ENCODE measurements at places on chromosomes 5 and 9. TPM values are rescaled to one million over a fixed set of nuclear protein-coding genes. Genes with fewer than 3 reads are reported as not detected.

The SNCB gene
- total RNA-seq, result 0.77 TPM

DNA sequence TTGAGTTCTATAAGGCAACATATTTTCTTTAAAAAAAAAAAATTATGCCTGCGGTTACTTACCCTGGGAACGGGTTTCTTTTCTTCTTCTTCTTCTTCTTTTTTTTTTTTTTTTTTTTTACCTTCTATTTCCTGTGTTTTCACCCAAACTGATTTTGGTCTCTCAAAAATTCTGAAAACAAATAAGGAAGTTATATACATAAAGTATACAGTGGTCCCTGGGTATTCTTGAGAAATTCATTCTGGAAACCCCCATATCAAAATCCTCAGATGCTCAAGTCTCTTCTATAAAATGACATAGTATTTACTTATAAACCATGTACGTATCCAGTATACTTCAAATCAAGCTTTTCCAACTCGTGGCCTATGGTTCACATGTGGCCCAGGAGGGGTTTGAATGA, 326.7 kb downstream of the MAT2B start:
- DNase-seq, result no peak
- H3K4me3 ChIP-seq, result no peak overlapping the region
- no peaks in the 10 kb centered on the region for H3K4me1 ChIP-seq
- no peaks in the 10 kb centered on the region for H3K36me3 ChIP-seq
- no peak overlapping the region for H3K27ac ChIP-seq

DNA sequence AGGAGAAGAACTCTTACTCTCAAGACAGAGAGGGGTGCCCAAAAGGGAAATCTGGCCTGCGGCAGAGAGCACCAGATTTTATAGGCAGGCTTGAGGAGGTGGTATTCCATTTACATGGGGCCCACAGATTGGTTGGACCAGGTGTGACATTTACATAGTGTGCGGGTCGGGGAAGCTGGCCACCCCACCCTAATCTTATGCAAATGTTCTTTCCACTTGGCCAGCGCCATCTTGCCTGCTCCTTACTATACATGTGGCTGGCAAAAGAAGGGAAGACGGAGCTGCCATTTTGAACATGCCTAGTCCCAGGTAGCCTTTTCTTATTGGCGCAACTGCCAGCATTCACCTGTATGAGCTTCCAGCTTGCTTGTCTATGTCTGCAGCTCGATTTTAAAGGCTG, 34.8 kb downstream of the PLEKHG4B start:
- H3K27me3 ChIP-seq, result no peaks in the 10 kb centered on the region
- DNase-seq, result no peak
- no peak overlapping the region for H3K27ac ChIP-seq
- H3K4me1 ChIP-seq, result no peaks in the 10 kb centered on the region

The ZBED3 gene
- total RNA-seq, result 6.8 TPM

DNA sequence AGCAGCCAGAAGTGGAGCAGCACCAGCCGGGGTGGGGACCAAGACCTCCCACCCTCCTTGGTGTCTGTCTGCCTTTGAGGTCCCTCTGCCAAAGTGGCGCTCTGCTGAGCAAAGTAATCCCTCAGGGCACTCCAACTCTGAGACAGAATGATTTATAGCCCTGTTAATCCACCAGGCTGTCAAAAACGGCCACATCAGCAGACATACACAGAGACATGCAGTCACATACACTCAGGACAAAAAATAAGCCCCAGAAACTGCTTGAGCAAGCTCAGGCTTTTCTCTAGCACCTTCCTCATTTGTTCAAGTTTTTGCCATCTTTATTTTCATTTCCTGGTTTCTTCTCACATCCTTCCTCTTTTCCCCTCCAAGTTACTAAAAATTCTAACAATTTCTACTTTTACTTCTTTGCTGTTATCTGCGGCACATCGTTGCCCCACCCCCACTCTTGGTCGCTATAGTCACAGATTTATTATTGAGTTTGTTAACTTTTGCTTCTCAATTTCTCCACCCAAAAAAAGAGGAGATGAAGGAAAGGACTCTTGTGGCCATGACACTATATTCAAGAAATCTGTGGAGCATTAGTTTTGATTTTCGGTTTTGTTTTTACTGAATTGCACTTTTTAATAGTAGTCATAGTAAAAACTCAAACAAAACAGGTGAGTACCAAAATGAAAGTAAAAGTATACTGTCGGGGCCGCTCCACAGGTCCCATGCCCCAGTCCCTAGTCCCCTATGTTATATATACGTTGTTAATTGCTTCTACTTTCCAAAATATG, 17.4 kb upstream of the ADRB2 start:
- no peak for DNase-seq
- no peaks in the 10 kb centered on the region for H3K27me3 ChIP-seq
- no peaks in the 10 kb centered on the region for H3K36me3 ChIP-seq
- peak overlapping the region; percentile 15 for H3K27ac ChIP-seq

GRCh38 chr9:89664896-89665329, 60.1 kb downstream of the GADD45G start:
- no peak for DNase-seq
- no peaks in the 10 kb centered on the region for H3K27me3 ChIP-seq
- no peak overlapping the region for H3K27ac ChIP-seq
- H3K4me1 ChIP-seq, result no peaks in the 10 kb centered on the region
- no peaks in the 10 kb centered on the region for H3K36me3 ChIP-seq

DNA sequence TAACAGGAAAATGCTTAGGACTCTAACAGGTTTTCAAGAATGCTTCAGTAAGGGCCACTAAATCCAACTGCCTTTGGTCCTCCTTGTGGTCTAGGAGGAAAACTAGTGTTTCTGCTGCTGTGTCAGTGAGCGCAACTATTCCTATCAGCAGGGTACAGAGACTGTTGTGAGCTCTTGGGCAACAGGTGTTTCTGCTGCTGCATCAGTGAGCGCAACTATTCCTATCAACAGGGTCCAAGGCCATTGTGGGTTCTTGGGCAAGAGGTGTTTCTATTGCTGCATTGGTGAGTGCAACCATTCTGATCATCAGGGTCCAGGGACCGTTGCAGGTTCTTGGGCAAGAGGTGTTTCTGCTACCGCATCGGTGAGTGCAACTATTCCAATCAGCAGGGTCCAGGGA, 256.3 kb downstream of the CDH10 start:
- no peaks in the 10 kb centered on the region for H3K36me3 ChIP-seq
- H3K27ac ChIP-seq, result no peak overlapping the region
- no peak overlapping the region for H3K4me3 ChIP-seq

DNA sequence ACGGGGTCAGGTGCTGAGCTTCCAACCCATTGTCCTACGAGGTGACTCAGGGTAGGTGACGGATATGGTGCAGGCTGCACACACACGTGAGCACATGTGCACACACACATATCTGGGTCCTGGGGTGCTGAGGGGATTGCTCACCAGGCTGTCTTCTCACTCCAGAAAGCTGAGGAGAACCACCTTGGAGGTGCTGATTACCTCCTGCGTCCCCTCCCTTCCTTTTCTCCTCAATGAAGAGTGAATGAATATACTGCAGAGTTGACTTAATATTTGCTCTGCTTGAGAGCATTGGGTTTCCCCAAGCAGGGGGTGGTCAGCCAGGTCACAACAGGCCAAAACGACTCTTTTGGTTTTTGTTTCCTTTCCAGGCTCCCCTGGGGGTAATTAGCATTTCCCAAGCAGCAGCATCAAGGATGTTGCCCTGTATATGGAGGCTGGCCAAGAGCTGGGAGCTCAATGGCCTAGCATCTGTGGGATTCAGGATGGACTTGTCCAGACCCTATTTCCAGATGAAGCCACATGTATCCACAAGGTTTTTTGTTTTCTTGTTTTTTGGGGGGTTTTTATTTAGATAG, 49.7 kb downstream of the PDZD2 start:
- H3K4me1 ChIP-seq, result no peaks in the 10 kb centered on the region
- no peak for DNase-seq
- no peak overlapping the region for H3K4me3 ChIP-seq
- H3K36me3 ChIP-seq, result no peaks in the 10 kb centered on the region

DNA sequence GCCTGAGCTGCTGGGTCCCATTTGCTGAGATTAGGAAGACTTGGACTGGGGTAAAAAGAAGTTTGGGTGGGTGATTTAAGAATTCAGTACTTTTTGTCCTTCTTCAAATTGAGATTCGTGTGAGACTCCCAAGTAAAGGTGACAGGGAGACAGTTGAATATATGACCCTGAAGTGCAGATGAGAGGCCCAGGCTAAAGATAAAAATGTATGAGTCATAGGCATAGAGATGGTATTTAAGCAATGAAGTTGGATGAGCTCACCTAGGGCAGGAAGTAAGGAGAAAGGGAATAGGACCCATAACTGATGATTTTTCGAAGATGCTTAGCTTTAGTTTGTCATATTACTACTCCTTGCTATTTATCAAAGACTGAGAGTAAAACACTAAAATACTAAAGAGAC, 255.9 kb upstream of the ADRA1B start:
- no peak overlapping the region for H3K27ac ChIP-seq
- no peaks in the 10 kb centered on the region for H3K36me3 ChIP-seq
- H3K27me3 ChIP-seq, result no peaks in the 10 kb centered on the region
- no peaks in the 10 kb centered on the region for H3K4me1 ChIP-seq
- no peak for DNase-seq

The CDKN2A gene
- not detected for total RNA-seq

GRCh38 chr9:119179701-119180100, 189.5 kb downstream of the BRINP1 start:
- DNase-seq, result no peak
- H3K27me3 ChIP-seq, result no peaks in the 10 kb centered on the region
- no peaks in the 10 kb centered on the region for H3K36me3 ChIP-seq
- H3K4me3 ChIP-seq, result no peak overlapping the region
- no peak overlapping the region for H3K27ac ChIP-seq

GRCh38 chr5:144189800-144190429, 19.2 kb downstream of the KCTD16 start:
- H3K4me1 ChIP-seq, result no peaks in the 10 kb centered on the region
- H3K36me3 ChIP-seq, result no peaks in the 10 kb centered on the region
- no peak overlapping the region for H3K4me3 ChIP-seq
- H3K27ac ChIP-seq, result no peak overlapping the region
- no peak for DNase-seq

DNA sequence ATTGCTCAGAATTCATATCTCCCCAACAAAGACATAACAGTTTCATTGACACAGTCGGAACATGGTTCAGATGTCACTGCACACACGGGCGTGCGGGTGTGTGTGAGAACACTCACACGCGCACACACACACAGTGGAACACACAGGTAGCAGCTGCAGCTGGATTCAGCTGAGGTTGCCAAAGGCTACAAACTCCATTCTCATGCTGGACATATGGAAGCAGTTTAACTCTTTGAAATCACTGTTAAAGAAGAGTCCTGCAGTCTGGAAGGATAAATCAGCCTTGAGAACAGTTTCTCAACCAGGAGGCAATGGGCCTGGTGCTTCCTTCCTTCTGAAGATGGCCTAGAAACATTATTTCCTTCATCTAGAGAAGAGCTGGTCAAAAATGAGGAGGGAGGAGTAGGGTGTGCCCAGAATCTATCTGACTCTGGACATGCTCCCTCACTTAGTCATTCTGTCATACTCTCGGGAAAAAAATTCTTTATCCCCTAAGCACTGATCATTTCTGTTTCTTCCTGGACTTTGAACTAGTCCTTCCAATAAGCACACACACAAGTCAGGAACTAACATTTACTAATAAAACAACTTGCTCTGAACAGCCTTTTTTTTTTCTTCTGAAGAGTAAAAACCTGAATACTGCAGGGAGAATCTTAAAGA, 160.6 kb downstream of the ZDHHC21 start:
- no peak overlapping the region for H3K27ac ChIP-seq
- DNase-seq, result no peak
- no peaks in the 10 kb centered on the region for H3K27me3 ChIP-seq
- H3K4me3 ChIP-seq, result no peak overlapping the region
- H3K36me3 ChIP-seq, result no peaks in the 10 kb centered on the region

GRCh38 chr5:126443374-126443851, 20.2 kb downstream of the GRAMD2B start:
- H3K36me3 ChIP-seq, result no peaks in the 10 kb centered on the region
- H3K4me1 ChIP-seq, result no peaks in the 10 kb centered on the region
- H3K27ac ChIP-seq, result no peak overlapping the region
- H3K27me3 ChIP-seq, result no peaks in the 10 kb centered on the region

The RPP25L gene
- total RNA-seq, result 30.4 TPM

GRCh38 chr5:14977058-14977685, 105.6 kb upstream of the ANKH start:
- no peak overlapping the region for H3K4me3 ChIP-seq
- no peaks in the 10 kb centered on the region for H3K27me3 ChIP-seq
- no peak for DNase-seq
- no peaks in the 10 kb centered on the region for H3K4me1 ChIP-seq
- no peak overlapping the region for H3K27ac ChIP-seq
- H3K36me3 ChIP-seq, result no peaks in the 10 kb centered on the region
